ENCODE measurements at places on chromosomes 13 and 19.
A peak's percentile ranks its signal among the peaks of the same experiment; 100 is the strongest.

- no peak for DNase-seq
These were observed 20.0 kb downstream of the CRYL1 start for GRCh38 chr13:20505405-20506366.

DNA sequence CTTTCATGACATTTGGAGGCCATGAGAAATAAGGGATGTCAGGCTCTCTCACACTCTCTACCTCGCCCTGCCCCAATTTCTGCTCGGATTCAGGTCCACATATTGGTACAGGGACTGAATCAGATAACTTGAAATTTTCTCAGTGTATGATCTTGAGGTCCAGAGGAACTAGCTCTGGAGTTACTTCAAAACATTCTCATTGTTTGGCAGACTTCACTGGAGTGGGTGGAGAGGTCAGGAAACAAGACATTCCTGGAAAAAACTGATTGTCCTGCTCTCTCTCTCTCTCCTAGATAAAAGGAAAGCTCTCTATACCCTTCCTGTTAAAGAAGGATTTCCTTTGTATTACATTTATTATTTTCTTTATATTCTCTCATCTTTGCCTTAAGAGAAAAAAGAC is 428.1 kb upstream of the DACH1 start:
- no peak for DNase-seq

DNA sequence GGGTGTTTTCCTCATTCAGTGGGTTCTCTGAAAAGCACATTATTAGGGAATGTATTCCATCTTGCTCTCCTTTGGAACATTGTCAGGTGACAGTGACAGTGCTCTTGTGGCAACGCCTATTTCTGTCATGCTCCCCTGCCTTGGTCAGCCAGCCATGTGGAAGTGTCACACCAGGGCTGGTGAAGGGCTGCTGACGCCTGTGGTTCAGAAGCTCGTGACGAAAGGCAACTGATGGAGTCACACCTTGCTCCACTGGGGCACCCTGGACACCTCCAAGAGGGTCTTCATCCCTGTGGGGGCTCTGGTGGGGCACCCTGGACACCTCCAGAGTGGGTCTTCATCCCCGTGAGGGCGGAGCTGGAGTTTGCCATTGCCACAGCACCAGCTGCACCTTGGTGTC is 68.9 kb upstream of the GPR183 start:
- DNase-seq, result no peak

- DNase-seq, result no peak
These were observed 77.7 kb downstream of the MIPEP start for GRCh38 chr13:23811366-23812062.

GRCh38 chr13:42277618-42278276 is 5.8 kb downstream of the AKAP11 start:
- DNase-seq, result no peak

GRCh38 chr13:48448285-48448958 is 35.5 kb upstream of the LPAR6 start:
- DNase-seq, result no peak

- no peak for DNase-seq
These were observed 82.9 kb upstream of the POSTN start for GRCh38 chr13:37681281-37682032.

- no peak for DNase-seq
These were observed 41.9 kb downstream of the TBC1D4 start for GRCh38 chr13:75440100-75440499.

DNA sequence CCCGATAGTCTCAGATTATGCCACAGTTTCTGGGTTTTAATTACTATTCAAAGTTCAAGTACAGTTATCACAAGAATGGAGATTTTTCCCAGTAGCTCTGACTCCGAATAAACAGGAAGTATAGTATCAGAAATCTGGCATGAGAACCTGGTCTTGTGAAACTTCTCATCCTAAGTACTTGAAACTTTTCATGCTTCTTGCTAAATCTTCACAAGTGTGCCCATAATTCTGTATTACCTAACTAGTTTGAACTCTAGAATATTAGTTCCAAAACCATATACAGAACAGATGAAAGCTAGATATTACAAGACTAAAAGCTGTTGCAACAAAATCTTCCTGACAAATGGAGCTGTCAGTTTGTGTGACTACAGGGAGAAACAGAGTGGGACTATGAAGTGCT is 70.5 kb upstream of the CSNK1A1L start:
- DNase-seq, result no peak

- DNase-seq, result no peak
These were observed 769.8 kb upstream of the MIR17HG start for GRCh38 chr13:90577726-90578125.

- no peak for DNase-seq
These were observed 302.9 kb downstream of the LMO7 start for GRCh38 chr13:75938811-75939560.

- peak; percentile 74 for DNase-seq
These were observed 28.4 kb downstream of the PSG1 start for GRCh38 chr19:42850981-42851717.

DNA sequence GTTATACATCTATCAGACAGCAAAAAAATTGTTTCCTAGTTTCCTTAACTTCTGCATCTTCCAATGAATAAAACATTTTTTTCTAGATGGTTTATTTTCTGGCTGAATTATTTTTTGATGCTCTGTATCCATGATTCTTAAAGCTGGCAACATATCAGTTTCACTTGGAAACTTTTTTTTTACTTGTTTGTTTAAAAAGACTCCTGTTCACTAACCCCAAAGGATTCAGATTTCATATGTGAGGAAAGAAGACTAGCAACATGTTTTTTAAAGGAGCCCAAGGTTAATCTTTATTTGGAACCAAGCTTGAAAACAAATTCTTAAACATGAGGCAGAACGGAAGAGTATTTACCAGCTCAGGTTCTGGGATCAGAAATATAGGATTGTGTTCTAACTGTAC is 632.3 kb downstream of the SLITRK6 start:
- DNase-seq, result no peak

DNA sequence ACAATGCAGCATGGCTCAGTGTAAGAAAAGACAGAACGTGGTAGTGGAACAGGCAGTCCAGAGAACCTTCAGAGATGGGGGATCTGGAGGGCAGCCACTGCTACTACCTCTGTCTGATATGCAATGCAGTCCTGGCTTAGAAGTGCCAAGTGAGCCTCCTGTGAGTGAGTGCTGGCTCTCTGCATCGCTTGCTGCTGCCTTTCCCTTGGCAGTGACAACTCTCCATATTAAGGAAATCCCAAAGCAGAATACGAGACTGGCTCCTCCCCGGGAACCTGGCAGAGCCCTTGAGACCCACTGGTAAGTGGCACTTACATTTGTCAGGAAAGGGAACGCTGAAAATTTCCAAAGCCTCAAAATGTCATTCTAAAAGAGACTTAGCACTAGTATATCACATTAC is 7.5 kb downstream of the DOCK9 start:
- DNase-seq, result no peak

DNA sequence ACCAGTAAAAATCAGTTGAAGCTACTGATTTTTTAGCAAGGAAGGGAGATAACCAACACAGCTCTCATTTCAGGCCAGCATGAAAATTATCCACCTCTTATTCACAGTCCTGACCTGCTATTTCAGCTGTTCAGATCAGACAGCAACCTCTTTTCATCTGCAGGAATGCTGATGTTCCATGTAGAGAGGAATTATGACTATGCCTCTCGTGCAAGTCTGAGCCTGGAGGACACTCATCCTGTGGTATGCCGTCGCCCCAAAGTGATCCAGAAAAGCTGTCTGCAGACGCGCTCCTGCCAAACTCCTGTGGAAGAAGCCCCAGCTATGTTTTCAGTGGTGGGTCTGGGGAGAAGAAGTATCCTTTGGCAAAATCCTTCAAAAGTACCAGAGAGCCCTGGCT is 563.5 kb upstream of the SLITRK1 start:
- no peak for DNase-seq

DNA sequence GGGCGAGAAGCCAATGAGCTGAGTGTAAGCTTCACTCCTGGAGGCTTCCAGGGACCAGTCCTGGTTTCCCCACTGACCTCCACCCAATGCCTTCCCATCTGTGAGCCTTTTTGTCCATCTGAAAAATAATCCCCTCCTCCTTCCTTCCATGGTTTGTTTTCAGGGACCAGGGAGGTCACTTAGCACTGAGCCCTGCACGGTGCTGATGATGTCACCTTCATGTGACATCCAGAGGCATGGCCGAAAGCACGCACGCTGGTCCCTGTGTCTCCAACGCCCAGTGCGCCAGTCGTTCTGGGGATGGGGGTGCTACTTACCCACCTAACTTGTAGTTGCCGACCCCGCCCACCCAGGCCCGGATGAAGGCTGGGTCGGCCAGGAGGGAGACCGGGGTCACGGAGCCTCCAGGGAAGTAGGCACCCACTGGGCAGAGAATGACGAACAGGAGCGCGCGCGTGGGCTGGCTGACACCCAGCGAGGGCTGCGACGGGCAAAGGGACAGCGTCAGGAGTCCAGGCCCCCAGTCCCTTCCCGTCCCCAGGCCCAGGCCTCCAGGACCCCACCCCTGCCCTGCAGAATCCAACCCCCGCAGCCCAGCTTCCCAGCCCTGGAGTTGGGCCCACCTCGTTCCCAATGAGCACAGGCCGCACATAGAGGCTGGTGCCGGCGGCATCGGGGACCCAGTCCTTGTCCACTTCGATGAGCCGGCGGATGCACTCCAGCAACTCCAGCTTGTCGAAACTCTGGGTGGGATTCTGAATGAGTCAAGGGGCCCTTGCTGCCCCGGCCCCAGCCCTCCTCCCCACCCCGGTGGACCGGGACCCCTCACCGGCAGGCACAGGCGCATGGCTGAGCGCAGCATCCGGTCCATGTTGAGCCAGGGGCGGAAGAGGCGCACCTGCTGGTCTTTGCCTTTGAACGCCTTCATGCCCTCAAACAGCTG is 11.2 kb downstream of the BCAT2 start:
- DNase-seq, result no peak

GRCh38 chr13:113292021-113292862 is 4.8 kb upstream of the LAMP1 start:
- no peak for DNase-seq

DNA sequence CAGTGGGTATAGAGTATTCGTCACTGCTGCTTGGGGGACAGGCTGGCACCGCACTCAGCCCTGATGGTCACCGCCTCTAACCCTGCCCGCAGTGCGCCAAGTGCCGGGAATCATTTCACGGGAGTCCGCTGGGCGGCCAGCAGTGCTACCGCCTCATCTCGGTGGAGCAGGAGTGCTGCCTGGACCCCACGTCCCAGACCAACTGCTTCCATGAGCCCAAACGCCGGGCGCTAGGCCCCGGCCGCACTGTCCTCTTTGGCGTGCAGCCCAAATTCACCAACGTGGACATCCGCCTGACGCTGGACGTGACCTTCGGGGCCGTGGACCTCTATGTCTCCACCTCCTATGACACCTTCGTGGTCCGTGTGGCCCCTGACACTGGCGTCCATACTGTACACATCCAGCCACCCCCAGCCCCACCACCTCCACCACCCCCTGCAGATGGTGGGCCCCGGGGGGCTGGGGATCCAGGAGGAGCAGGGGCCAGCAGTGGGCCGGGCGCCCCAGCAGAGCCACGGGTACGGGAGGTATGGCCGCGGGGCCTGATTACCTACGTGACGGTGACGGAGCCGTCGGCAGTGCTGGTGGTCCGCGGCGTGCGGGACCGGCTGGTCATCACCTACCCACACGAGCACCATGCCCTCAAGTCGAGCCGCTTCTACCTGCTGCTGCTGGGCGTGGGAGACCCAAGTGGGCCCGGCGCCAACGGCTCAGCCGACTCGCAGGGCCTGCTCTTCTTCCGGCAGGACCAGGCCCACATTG is 14.5 kb downstream of the CNFN start:
- DNase-seq, result no peak

DNA sequence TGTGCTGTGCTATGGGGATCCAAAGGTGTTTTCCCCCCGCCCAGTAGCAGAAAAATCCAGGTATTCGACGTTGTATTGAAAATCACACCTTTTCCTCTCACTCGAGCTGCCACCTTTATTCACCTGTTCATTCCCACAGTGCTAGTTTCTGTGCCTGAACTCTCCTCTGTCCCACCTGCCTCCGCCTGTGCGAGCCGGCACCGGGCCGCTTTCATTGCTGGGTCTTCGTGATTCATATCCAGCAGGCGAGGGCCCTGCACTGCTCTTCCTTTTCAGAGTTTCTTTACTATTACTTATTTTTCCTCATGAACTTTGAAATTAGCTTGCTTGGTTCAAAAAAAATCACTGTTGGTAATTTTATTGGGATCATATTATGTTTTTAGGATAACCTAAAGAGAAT is 42.4 kb upstream of the SOX1 start:
- DNase-seq, result no peak

- peak; percentile 43 for DNase-seq
These were observed 68.7 kb downstream of the RASL11A start for GRCh38 chr13:27339299-27339698.
